ENCODE measurements at places on chromosomes 7 and 10. TPM values are rescaled to one million over a fixed set of nuclear protein-coding genes. Genes with fewer than 3 reads are reported as not detected.

LRMDA gene
- total RNA-seq: 1.6 TPM

WNT16 gene
- total RNA-seq: 1.5 TPM

HIF1AN gene
- total RNA-seq: 25.7 TPM

CYP3A4 gene
- total RNA-seq: 2.2 TPM

- H3K4me3 ChIP-seq: no peak overlapping the region
- no peak overlapping the region for H3K27ac ChIP-seq
- peaks cover 6% of the 10 kb centered on the region for H3K4me1 ChIP-seq
- no peaks in the 10 kb centered on the region for H3K36me3 ChIP-seq
These were observed 13.5 kb downstream of the PLEKHA8 start for GRCh38 chr7:30041526-30042269.

- H3K4me3 ChIP-seq: no peak overlapping the region
- no peak for DNase-seq
- H3K27ac ChIP-seq: no peak overlapping the region
- no peaks in the 10 kb centered on the region for H3K4me1 ChIP-seq
- no peaks in the 10 kb centered on the region for H3K27me3 ChIP-seq
- no peaks in the 10 kb centered on the region for H3K36me3 ChIP-seq
These were observed 49.3 kb upstream of the AFAP1L2 start for GRCh38 chr10:114453576-114453975.

- no peak overlapping the region for H3K4me3 ChIP-seq
- DNase-seq: no peak
These were observed 127.7 kb downstream of the NRBF2 start for GRCh38 chr10:63260860-63261251.

DNA sequence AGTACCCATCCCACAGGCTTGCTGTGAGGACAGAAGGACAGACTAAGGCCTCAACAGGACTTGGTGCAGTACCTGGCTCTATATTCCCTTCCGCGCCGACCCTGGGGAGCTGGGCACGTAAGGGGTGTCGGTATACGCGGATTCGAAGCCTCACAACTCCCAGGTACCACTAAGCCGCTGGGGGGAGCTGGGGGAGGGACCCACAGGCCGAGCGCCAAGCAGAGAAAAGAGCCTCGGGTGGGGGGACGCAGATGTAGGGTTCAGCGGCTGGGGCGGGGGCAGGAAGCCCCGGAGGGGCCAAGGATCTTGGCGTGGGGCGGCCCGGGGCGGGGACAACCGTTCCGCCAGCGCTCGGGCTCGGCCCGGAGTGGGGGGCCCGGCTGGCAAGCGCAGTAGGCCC, 126.4 kb upstream of the ZNF746 start:
- peak overlapping the region; percentile 93 for H3K4me3 ChIP-seq
- DNase-seq: peak; percentile 9
- peak overlapping the region; percentile 89 for H3K27ac ChIP-seq
- H3K36me3 ChIP-seq: peaks cover 22% of the 10 kb centered on the region
- H3K4me1 ChIP-seq: peaks cover 16% of the 10 kb centered on the region

GRCh38 chr7:23018750-23019149, 4.8 kb upstream of the HYCC1 start:
- DNase-seq: no peak
- H3K36me3 ChIP-seq: no peaks in the 10 kb centered on the region
- H3K27ac ChIP-seq: no peak overlapping the region

DNA sequence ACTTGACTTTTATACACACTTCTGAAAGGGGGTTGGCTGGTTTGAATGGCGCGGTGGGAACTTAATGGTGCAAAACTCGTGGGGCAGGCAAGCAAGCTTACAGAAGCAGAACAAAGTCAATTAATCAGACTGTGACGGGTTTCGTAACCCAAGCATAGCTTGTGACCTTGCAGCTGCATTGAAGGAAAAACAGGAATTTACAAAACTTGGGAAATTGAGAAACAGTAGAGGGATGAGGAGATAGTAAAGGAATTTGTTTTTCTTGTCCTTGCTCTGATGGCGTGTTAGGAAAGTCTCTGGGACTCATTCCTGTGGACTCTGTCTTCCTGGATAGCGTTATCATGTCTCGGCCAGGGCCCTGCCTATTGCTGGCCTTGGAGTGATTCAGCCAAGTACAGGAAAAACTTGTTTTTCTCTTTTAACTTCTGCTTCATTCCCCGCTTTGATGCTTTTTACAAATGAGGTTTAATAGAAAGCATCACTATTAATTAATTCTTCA, 220.0 kb upstream of the KCND2 start:
- H3K4me3 ChIP-seq: no peak overlapping the region
- peak; percentile 55 for DNase-seq
- H3K4me1 ChIP-seq: no peaks in the 10 kb centered on the region
- H3K36me3 ChIP-seq: no peaks in the 10 kb centered on the region

DNA sequence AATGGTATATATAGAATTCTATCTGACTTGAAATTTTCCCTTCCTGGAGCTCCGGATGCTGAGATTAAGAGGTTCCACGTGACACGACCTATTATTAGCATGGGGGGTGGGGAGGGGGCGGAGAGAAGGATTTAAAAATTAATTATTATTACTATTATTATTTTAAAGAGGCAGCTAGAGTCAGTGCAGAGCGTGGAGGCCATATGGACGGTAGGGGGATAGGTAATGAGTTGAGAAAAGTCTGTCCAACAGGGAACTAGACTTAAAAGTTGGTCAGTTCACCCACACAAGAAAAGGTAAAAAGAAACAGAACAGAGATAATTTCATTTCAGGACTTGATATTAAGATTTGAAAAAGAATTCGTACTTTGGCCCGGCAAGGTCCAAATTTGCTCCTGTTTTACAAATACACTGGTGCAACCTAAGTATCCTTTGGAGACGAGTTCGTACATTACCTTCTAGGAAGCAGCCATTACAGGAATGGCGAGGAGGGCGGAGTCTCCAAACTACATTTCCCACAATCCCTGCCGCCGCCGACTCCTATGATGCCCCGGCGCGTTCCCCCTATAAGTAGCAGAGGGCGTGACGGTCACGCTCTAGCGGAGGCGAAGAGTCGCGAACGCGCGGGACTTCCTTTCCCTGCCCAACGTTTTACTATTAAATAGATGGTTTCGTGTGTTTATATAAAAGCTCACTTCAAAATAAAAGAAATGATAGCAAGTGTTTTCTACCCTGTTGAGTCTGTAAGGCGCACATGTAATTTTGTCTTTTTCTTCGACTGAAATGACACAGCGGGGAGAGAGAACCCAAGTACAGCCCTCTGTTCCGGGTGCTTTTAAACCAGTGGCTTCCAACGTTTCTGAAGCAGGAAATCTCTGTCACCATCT, at the start of gene SMIM30:
Gene SMIM30, minus strand, starts transcription at position 481 of the 886 bp plus-strand sequence. CDS start 976 bp downstream, outside the sequence.
- peaks cover 13% of the 10 kb centered on the region for H3K36me3 ChIP-seq
- DNase-seq: peak; percentile 92
- peak within 1 kb of the TSS; percentile 71 for H3K4me3 ChIP-seq
- peaks cover 17% of the 10 kb centered on the region for H3K4me1 ChIP-seq

DNA sequence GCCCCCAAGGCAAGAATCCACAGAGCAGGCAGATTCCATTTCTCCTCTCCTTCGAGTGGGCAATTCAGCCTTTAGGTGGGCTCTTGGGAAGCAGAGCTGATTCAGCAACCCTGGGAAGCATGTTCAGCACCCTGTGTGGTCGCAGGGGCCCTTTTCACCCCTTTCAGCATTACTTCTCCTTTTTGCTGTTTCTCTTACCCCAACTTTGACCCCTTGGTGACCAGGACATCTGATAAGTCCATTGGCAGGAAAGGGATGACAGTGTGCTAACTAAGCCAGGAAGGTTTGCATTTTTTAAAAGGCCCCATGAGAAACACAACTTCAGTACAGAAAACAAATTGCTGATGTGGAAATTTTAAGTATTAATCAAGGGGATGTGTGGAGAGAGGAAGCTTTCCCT, 283.7 kb upstream of the NRP1 start:
- H3K4me1 ChIP-seq: no peaks in the 10 kb centered on the region
- H3K36me3 ChIP-seq: no peaks in the 10 kb centered on the region
- no peak overlapping the region for H3K27ac ChIP-seq
- no peak for DNase-seq

- H3K4me1 ChIP-seq: no peaks in the 10 kb centered on the region
- DNase-seq: no peak
- H3K36me3 ChIP-seq: no peaks in the 10 kb centered on the region
- H3K4me3 ChIP-seq: no peak overlapping the region
- no peaks in the 10 kb centered on the region for H3K27me3 ChIP-seq
- H3K27ac ChIP-seq: no peak overlapping the region
These were observed 732.1 kb upstream of the AUTS2 start for GRCh38 chr7:68866200-68866570.

DNA sequence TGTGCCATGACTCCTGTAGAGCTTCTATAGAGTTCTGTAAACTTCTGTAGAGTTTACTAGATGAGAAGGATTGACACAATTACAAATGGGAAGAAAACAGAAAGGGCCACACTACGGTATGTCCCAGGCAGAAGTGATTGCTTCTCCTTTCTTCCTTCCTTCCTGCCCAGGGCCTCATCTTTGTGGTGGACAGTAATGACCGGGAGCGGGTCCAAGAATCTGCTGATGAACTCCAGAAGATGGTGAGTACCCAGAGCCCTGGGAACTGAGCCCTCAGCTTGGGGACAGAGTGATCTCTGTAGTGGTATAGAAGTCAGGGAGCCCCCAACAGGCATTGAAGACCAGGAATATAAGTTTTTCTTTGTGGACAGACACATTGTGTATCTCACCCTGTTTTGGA, 1.7 kb downstream of the ARF5 start:
- no peak overlapping the region for H3K4me3 ChIP-seq
- no peak overlapping the region for H3K27ac ChIP-seq
- no peak for DNase-seq
- H3K27me3 ChIP-seq: no peaks in the 10 kb centered on the region

- H3K4me1 ChIP-seq: no peaks in the 10 kb centered on the region
- no peak for DNase-seq
These were observed 7.8 kb downstream of the PHYH start for GRCh38 chr10:13291821-13292773.

DNA sequence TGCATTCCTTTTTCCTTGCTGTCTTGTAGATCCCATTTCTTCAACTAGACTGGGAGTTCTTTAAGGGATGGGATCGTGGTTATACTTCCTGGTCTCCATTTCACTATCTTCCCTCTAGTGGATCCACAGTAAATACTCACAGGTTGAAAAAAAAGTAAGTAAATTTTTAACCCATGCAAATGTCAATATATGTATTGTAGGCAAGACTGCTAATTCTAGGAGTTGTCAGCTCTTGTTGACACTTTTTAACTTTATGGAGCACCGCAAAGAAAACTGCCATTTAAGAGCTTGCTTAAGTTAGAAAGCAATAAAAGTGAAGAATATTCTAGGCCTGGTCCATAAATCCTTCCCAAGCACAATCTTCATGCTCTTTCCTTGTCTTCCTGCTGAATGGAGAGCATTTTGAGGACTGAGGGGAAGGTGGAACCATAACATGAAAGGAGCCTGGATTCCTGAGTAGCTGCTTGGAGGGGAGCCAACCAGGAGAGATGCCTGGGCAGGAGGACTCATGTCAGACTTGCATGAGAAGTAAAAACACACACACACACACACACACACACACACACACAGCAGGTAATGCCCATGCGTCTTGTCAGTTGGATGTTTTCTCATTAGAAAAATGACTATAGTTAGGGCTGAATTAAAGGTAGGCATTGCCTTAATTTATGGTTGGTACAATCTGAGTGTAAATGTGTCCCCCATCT, 32.2 kb downstream of the VWA2 start:
- DNase-seq: no peak
- no peak overlapping the region for H3K4me3 ChIP-seq
- no peaks in the 10 kb centered on the region for H3K27me3 ChIP-seq
- peaks cover 30% of the 10 kb centered on the region for H3K4me1 ChIP-seq
- no peaks in the 10 kb centered on the region for H3K36me3 ChIP-seq

DNA sequence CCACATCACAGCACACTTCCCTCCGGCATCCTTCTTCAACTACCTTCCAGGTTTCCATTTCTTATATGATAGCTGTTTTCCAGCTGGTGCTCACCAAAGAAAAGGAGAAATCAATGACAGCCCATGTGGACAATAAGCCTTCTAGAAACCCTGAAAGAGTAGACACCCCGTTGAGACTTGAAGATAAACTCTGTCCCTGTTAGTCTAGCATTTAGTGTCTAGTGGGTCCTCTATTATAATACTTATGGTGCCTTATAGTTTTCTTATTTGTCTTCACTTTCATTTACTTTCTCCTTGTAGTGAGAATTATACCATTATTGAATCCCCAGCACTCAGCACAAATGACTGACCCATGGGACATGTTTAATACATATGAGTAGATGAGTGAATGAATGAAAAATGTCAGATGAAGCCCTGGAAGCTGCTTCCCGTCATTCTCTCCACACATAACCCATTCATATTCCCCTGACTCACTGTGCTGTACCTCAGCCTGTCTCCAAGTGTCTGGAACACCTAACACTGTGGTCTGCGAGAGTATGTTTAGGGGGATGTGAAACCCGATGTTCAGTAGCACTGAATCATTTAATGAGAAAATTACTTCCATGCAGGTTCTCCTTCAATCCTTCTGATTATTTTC, 377.6 kb downstream of the GPR158 start:
- no peak for DNase-seq
- no peaks in the 10 kb centered on the region for H3K27me3 ChIP-seq
- H3K4me3 ChIP-seq: no peak overlapping the region

- no peaks in the 10 kb centered on the region for H3K27me3 ChIP-seq
- no peaks in the 10 kb centered on the region for H3K36me3 ChIP-seq
- no peak for DNase-seq
- H3K4me3 ChIP-seq: no peak overlapping the region
- no peaks in the 10 kb centered on the region for H3K4me1 ChIP-seq
- no peak overlapping the region for H3K27ac ChIP-seq
These were observed 40.1 kb upstream of the CBLL1 start for GRCh38 chr7:107703872-107704271.

DNA sequence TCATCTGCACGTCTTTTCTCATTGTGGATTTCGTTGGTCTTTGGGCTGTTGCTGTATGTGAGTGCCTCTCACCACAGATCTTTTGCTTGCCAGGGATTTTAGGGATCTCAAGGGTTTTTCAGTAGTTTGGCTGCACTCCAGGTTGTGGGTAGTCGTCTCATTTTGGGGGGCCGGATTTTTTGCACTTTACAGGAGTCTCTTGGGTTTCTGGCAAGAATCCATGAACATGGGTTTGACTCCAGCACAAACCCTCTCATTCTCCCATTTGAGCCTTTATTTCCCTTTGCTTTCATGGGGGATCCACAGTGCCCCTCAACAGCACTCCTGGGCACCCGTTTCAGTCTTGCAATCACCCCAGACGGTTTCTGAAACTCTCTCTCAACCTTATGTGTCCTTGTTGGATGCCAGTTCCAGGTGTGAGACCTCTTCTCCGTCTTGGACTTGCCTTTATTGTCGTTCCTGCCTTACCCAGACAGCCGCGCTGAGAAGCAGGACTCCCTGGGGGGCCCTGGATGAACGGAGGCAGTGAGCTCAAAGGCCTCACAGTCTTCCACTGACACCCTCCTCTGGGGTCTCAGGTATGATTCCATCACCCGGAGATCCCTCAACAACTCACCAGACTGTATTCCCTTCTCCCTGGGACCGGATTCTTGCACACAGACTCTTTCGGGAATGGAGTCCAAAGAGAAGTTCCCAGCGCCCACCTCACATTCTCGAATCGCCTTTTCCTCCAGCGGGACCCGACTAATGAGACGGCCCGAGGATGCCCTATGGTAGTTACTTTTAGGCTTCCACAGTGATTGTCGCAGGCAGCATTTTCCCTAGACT, 18.8 kb upstream of the ZNF273 start:
- H3K27me3 ChIP-seq: no peaks in the 10 kb centered on the region
- no peaks in the 10 kb centered on the region for H3K36me3 ChIP-seq
- H3K4me1 ChIP-seq: peaks cover 8% of the 10 kb centered on the region

Measured in gastrocnemius medialis (tissue), 4 donors.